ENCODE measurements at places on chromosomes 6 and 20. TPM values are rescaled to one million over a fixed set of nuclear protein-coding genes. Genes with fewer than 3 reads are reported as not detected.

KCNK15 gene
- 0.79 TPM for total RNA-seq

ULBP1 gene
- total RNA-seq, result 0.75 TPM

NKAPL gene
- not detected for total RNA-seq

HSPA12B gene
- 0.25 TPM for total RNA-seq

FHL5 gene
- not detected for total RNA-seq

CTAGE9 gene
- total RNA-seq, result not detected

RBPJL gene
- total RNA-seq, result not detected

EGFL8 gene
- total RNA-seq, result 0.82 TPM

DOK5 gene
- not detected for total RNA-seq

PMEPA1 gene
- total RNA-seq, result 361 TPM

UST gene
- 3.9 TPM for total RNA-seq

SLC2A10 gene
- total RNA-seq, result not detected

BNIP5 gene
- total RNA-seq, result not detected

LIN28B gene
- 1.2 TPM for total RNA-seq

NCR2 gene
- total RNA-seq, result not detected

NKAIN2 gene
- not detected for total RNA-seq

ZNF311 gene
- 0.18 TPM for total RNA-seq

CST2 gene
- 0.27 TPM for total RNA-seq

FOXC1 gene
- total RNA-seq, result 7.6 TPM

LKAAEAR1 gene
- 2.3 TPM for total RNA-seq

NFYA gene
- total RNA-seq, result 13.0 TPM

SFTA2 gene
- not detected for total RNA-seq

NINL gene
- 17.2 TPM for total RNA-seq

B3GAT2 gene
- total RNA-seq, result 0.06 TPM

HLA-DQA1 gene
- not detected for total RNA-seq

IL20RA gene
- not detected for total RNA-seq

HDGFL1 gene
- not detected for total RNA-seq

HLA-F gene
- total RNA-seq, result 6.1 TPM

SLX4IP gene
- 2.1 TPM for total RNA-seq

CTSA gene
- total RNA-seq, result 94.8 TPM

ALDH8A1 gene
- total RNA-seq, result 0.07 TPM

PHACTR1 gene
- not detected for total RNA-seq

GPR63 gene
- 0.36 TPM for total RNA-seq

POPDC3 gene
- total RNA-seq, result 24.4 TPM

ILRUN gene
- total RNA-seq, result 30.3 TPM

MRPL14 gene
- total RNA-seq, result 69.1 TPM

BMP7 gene
- 0.34 TPM for total RNA-seq

TNFRSF21 gene
- total RNA-seq, result 16.0 TPM

ADGRB3 gene
- not detected for total RNA-seq

WFDC5 gene
- total RNA-seq, result not detected

TCF15 gene
- total RNA-seq, result not detected

Data from A549 treated with Mapracorat at 1 μM for 4 hours (cell line).